ENCODE measurements at places on chromosomes 16 and 17. TPM values are rescaled to one million over a fixed set of nuclear protein-coding genes. Genes with fewer than 3 reads are reported as not detected.

- no peak overlapping the region for H3K4me3 ChIP-seq
- no peak for DNase-seq
- no peak overlapping the region for H3K27ac ChIP-seq
- no peaks in the 10 kb centered on the region for H3K27me3 ChIP-seq
Measured at GRCh38 chr16:18003033-18003432, 333.5 kb downstream of the NPIPA8 start.

- H3K27me3 ChIP-seq: no peaks in the 10 kb centered on the region
- no peak overlapping the region for H3K4me3 ChIP-seq
- H3K4me1 ChIP-seq: no peaks in the 10 kb centered on the region
- H3K27ac ChIP-seq: no peak overlapping the region
- H3K36me3 ChIP-seq: no peaks in the 10 kb centered on the region
- no peak for DNase-seq
Measured at GRCh38 chr16:65809627-65810026, 556.9 kb upstream of the CDH5 start.

Gene DUXB
- not detected for total RNA-seq

Gene CES4A
- 29.8 TPM for total RNA-seq

DNA sequence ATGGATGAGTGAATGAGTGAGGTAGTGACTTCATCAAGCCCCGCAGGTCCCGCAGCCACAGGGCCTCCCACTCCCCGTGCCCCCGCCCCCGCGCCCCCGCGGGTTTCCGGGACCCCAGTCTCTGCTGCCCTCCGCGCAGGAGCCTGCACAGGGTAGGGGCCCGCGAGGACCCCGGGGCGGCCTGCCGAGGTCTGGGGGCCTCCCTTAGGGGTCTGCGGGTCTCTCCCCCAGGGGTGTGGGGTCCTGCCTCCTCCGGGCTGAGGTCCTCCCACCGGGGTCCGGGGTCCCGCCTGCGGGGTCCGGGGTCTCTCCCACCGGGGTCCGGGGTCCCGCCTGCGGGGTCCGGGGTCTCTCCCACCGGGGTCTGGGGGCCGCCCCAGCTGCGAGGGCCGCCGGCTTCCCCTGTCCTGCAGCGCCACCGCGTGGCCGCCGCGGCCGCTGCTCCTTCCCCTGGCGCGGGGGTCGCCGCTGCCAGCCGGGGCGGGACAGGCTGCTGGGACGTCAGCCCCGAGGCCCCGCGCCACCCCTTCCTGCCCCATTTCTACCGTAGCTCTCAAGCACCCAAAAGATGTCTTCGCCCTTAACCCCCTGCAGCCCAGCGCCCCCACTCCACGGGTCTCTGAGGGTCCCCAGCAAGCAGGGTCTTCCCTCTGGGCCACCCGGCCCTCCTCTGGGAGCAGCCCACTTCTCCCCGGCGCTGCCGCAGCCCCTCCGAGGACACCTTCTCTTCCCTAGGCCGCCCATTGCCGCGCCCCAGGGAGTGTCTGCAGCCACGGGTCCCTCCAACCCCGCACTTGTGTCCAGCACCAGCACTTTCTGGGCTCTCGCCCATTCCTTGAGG lies 10.4 kb upstream of the CHMP6 start:
- H3K4me3 ChIP-seq: no peak overlapping the region
- no peaks in the 10 kb centered on the region for H3K36me3 ChIP-seq
- peaks cover 7% of the 10 kb centered on the region for H3K4me1 ChIP-seq
- H3K27ac ChIP-seq: no peak overlapping the region
- H3K27me3 ChIP-seq: peaks cover 4% of the 10 kb centered on the region
